Substantia nigra (tissue), 51 donors: ENCODE measurements at places on chromosomes 12 and 14.

GRCh38 chr12:57171668-57172067, 24.2 kb upstream of the LRP1-AS start:
- no peak for DNase-seq

- no peak for DNase-seq
Observed at GRCh38 chr14:30005114-30005808, 77.6 kb upstream of the PRKD1 start.

GRCh38 chr14:27391331-27391730, 793.5 kb upstream of the NOVA1 start:
- no peak for DNase-seq

DNA sequence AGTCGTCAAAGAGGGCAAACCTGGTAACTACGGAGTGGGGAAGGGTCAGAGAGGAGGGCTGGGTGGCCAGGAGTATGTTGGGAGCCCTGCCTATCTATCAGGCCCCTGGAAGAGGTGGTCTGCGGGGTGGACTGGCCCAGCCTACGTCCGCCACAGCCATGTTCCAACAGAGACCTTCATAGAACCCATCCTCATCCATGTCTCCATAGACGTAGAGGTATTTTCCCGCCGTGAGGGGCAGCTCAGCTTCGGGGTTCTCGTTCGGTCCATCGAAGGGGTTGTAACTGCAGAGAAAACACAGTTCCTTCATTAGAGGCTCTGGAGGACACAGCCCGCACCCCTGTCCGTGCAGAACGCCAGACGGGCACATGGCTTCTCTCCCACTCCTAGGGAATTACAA, 107.3 kb downstream of the PIWIL1 start:
- no peak for DNase-seq

- DNase-seq, result no peak
Observed at GRCh38 chr12:51695241-51696010, 104.4 kb downstream of the SCN8A start.

DNA sequence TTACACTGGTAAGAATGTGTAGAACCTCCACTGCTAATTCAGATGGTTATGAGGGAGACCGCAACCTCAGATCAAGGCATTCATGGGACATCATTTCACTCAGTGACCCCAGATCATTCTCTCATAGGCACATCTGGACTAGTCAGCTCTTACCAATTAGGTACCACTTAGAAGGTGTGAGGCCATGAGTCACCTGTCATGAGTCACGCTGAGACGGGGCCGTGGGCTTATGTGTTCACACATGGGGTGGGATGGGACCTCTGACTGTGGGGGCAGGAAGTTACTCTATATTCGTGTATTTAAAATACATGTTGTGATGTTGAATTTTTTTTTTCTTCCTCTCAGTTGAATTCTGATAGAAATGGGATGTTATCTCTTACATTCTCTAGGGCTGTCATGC, 55.9 kb downstream of the CCDC92 start:
- DNase-seq, result no peak

- no peak for DNase-seq
Observed at GRCh38 chr12:64383675-64384074, 6.9 kb downstream of the C12orf56 start.

GRCh38 chr14:98368221-98368620, 903.8 kb downstream of the BCL11B start:
- no peak for DNase-seq

GRCh38 chr12:92434607-92435025, 268.2 kb upstream of the PLEKHG7 start:
- DNase-seq, result no peak

- no peak for DNase-seq
Observed at GRCh38 chr12:69008520-69008919, 75.5 kb upstream of the CPM start.

DNA sequence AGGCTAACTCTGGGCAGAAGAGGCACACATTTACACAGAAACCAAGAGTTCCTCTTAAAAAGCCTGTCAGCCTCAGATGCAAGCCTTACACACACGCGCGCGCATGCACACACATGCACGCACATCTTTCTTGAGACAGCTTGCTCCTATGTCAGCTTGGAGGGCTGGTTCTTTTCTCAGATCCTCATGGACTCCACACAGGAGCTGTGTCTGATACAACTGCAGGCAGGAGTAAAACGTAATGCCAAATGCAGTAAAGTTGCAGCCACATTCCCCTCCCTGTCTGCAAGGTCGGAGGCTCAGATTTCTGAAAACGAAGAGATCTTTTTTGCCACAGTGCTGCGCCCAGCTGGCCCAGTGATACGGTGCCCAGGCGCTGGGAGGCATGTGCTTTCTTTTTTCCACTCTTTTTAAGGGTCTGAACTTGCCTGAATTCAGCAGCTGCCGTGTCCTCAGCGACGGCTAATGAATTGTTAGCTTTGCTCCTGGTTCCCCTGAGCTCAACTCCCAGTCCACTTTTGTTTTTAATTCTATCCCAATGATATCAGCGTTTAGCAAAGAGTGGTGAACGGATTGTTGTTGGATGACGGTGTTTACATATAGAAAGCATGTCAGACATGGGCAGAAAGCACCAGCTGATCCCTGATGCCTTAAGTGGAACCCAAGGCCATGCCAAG, 72.9 kb upstream of the FOXN3 start:
- peak; percentile 14 for DNase-seq

- no peak for DNase-seq
Observed at GRCh38 chr12:3116106-3116844, 39.1 kb downstream of the TSPAN9 start.

GRCh38 chr14:75452900-75453816, 25.3 kb downstream of the JDP2 start:
- no peak for DNase-seq

DNA sequence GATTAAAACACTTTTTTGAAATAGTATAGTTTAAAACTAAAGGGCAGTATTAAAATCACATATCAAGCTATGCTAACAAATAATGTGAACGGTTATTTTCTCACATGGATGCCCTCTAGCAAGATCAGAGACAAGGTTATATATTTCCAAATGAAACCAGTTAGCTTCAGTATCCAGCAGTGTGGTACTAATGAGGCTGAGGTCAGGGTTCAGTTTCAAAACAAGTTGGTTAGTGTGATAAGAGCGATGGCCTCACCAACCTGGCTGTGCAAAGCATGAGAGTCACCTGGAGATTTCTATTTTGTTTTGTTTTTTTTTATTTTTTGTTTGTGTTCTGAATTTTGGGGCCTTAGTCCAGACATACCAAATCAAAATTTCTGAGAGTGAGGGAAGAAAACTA, 352.2 kb upstream of the KITLG start:
- DNase-seq, result no peak

- DNase-seq, result no peak
Observed at GRCh38 chr12:98990648-98991047, 345.6 kb downstream of the APAF1 start.

DNA sequence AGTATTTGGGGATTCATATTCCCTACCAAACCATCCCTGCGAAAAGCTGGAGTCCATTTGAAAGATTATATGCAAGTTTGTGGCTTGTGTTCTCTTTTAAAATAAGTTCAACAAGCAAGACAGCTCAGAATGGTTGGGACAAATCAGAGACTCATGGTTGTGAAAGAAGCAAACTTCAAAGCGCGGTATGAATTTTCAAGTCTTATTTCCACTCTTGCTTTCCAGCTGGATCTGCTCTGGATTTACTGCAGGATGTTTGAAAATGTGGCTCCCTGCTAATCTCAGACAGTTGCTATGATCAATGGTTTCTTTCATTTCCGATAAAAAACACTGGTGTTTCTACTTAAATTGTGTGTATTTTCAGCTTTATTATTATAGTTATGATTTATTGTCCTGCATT, 477.5 kb downstream of the RAD51B start:
- DNase-seq, result no peak

- no peak for DNase-seq
Observed at GRCh38 chr12:117228239-117228638, 38.0 kb upstream of the FBXO21 start.

DNA sequence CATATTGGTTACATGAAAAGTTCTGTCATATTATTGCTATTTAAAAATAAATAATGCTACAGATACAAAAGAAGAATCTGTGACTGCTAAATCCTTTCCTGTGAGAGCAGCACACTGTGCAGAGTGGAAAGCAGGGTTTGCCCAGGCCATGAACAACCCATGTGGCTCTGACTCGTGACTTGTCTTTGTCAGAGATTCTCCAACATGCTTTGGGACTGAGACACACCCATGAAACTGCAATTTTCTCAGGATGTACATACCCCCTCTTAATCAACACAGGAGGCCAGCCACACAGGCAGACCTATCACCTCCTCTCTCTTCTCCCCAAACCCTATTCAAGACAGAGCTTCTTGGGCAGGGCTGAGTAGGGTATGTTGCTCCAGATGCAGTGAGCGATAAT, 96.8 kb upstream of the NTF3 start:
- DNase-seq, result no peak

GRCh38 chr12:24851341-24851740, 97.6 kb downstream of the BCAT1 start:
- DNase-seq, result no peak

GRCh38 chr12:45377815-45378214, 161.9 kb downstream of the ANO6 start:
- DNase-seq, result no peak

- DNase-seq, result no peak
Observed at GRCh38 chr12:53051881-53052412, 2.1 kb downstream of the TNS2 start.

DNA sequence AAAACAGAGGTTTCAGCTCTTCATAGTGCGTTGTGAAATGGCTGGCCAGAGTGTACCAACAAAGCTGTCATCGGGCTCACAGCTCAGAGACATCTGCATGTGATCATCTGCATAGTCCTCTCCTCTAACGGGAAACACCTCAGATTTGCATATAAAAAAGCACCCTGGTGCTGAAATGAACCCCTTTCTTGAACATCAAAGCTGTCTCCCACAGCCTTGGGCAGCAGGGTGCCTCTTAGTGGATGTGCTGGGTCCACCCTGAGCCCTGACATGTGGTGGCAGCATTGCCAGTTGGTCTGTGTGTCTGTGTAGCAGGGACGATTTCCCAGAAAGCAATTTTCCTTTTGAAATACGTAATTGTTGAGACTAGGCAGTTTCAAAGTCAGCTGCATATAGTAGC, 14.3 kb upstream of the PAPLN start:
- peak; percentile 36 for DNase-seq

DNA sequence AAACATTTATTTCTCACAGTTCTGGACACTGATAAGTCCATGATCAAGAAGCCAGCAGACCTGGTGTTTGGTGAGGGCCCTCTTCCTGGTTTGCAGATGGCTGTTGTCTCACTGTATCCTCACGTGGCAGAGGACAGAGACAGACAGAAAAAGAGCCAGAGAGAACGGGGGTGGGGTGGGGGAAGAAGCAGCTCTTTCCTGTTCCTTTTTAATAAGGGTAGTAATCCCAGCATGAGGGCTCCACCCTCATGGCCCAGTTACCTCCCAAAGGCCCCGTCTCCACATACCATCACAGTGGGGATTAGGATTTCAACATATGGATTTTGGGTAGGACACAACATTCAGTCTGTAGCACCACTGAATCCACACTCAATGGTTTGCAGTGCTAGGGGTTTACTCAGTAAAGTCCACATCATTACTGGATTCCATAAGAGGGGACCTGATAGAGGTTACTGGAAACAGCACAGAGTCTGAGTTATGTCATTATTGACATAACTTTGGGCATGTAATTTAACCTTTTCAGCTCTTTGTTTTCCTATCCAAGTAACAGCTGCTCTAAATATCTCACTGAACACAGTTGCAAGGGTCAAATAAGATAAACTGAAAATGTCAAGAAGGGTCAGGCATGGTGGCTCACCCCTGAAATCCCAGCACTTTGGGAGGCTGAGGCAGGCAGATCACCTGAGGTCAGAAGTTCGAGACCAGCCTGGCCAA, 53.2 kb downstream of the RPAP3 start:
- no peak for DNase-seq

GRCh38 chr14:90332271-90332584, 487 bp upstream of the NRDE2 start:
- DNase-seq, result no peak

GRCh38 chr14:89123215-89123614, 293.8 kb downstream of the FOXN3 start:
- DNase-seq, result no peak

DNA sequence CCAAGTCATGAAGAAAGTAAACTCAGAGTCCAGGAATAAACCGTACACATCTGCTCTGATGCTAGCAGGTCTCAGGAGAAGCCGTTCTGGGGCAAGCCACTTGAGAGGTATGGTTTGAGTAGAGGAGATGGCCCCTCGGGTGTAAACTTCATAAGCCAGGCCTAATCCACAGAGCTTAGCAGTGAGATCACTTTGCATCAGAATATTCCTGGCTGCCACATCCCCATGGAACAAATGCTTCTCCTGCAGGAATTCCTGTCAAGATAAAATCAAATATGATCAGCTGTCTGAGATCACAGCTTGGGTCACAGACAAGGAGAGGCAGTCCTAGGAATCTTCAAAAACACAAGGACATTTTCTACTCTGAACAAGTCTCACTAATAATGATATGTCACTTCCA, 11.2 kb upstream of the MAGOHB start:
- DNase-seq, result no peak

DNA sequence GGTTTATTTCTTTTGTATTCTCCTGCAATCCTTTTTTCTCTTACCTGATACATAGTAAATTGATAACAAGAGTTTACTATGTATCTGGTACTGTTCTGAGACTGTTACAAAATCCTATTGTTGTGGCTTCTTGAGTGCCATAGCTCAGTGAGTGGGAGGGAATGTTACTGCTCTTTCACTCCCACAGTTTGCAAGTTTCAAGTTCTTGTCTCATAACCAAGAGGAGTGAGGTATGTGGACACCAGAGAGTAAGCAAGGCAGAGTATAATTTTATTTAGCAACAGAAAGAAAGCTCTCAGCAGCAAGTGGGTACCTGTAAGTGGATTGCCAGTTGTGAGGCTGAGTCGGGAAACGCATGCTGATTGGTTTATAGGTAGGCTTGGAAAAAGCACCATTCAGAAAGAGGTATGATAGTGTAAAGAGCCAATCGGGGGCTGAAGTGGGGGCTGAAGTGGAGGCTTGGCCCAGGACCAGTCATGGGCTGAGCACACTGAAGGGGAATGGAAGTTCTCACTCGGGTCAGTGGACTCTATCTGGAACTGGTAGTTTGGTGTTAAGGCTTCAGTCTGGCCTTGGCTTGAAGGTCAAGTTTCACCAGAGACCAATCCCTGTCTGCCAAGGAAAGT, 850.8 kb downstream of the TMTC2 start:
- no peak for DNase-seq

DNA sequence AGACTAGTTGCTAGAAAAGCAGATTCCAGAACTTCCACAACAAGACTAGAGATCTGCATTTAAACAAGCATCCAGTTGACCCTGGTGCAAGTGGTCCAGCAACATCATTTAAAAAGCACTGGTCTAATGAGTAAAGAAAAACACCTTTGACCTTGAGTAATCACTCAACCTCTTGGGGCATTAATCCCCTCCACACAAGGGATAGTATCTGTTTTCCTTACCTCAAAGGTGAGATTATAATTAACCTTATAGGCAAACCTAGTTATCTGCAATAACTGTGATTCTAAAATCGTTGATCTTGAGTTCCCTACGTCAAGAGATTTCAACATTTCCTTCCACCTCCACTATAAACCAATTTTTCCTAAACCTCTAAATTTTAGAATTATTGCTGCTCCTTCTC, 1.1 kb downstream of the KDM5A start:
- no peak for DNase-seq
